ENCODE measurements at places on chromosomes 2 and 18. TPM values are rescaled to one million over a fixed set of nuclear protein-coding genes. Genes with fewer than 3 reads are reported as not detected.

GRCh38 chr18:26091047-26091630 lies 726 bp upstream of the SS18 start:
- H3K27me3 ChIP-seq: no peaks in the 10 kb centered on the region
- H3K4me3 ChIP-seq: peak overlapping the region; percentile 95
- peak overlapping the region; percentile 99 for H3K27ac ChIP-seq
- DNase-seq: no peak
- peaks cover 14% of the 10 kb centered on the region for H3K36me3 ChIP-seq
- no peaks in the 10 kb centered on the region for H3K4me1 ChIP-seq

GRCh38 chr18:28147674-28148171 lies 29.2 kb downstream of the CDH2 start:
- no peak for DNase-seq
- peak overlapping the region; percentile 25 for H3K27ac ChIP-seq
- H3K27me3 ChIP-seq: no peaks in the 10 kb centered on the region
- H3K4me3 ChIP-seq: no peak overlapping the region
- peaks cover 11% of the 10 kb centered on the region for H3K4me1 ChIP-seq

DNA sequence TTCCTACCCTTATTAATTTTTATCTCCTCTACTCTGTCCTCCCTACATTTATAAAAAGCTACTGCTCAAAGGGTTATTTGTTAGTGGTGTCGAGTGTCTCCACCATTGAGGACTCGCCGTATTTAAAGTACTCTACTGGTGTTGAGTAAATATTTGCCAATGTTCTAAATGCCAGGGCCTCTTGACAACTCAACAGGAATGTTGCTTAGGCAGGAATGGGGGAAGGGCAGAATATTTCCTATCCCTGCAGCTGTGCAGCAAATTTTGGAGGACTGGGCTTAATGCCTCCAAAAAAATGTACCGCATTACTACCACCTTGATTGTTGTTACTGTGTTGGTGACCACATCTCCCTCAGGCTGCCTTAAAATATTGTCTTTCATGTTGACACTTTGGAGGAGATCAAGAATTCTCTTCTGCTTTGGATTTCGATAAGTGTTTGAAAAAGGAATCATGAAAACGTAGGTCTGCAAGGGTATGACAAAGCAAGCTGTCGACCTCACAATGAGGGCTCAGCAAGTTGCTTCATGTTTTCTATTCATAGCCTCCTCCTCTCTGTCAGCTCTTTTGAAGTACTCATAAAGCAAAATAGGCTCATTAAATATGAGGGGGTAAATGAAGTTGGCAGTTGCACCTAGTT lies 84.3 kb downstream of the EFEMP1 start:
- H3K27ac ChIP-seq: no peak overlapping the region
- no peak overlapping the region for H3K4me3 ChIP-seq
- no peaks in the 10 kb centered on the region for H3K36me3 ChIP-seq

DNA sequence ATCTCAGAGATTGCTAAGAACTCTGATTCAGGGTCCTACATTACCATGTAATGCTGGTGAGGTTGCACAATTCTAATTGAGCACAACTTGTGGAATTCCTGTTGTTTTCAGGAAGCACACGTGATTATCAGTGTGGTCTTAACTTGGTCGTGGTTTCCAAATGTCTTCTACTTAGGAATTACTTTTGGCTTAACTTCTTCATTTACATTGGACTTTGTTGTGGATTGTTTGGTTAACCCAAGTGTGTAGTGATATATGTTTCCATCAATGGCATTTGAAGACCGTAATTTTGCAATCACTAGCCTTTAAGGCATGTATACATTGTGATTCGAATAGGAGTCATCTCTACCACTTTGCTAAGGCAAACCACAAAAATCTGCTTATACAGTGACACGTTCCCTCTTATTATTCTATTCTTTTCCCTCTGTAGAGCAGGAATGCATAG lies 373.3 kb downstream of the IRS1 start:
- no peak for DNase-seq
- no peak overlapping the region for H3K4me3 ChIP-seq
- H3K4me1 ChIP-seq: peaks cover 35% of the 10 kb centered on the region
- no peaks in the 10 kb centered on the region for H3K27me3 ChIP-seq
- no peaks in the 10 kb centered on the region for H3K36me3 ChIP-seq

DNA sequence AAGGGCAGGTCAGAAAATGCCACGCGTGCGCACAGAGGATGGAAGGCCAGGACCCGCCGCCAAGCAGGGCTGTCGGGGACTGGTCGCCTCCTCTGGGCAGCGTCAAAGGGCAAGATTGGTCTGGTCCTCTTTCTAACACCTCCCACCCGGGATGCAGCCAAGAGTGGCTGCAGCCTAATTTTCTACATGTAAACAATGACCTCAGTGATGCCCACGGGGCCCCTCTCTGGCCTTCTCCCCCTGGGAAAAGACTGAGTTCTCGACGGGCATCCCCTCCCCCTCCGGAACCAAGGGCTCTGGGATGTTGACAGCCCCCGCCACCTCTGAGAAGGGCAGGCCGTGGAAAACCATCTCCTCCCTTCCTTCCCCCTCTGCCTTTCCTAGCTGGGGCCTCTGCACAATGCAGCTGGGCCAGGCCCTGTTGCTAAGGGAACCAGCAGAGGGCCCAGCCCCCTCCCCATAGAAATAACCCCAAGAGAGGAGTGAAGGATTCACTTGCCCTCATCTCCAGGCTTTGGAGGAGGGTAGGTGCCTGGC lies 80.0 kb upstream of the ZNF532 start:
- H3K4me3 ChIP-seq: no peak overlapping the region
- H3K27ac ChIP-seq: peak overlapping the region; percentile 71
- no peak for DNase-seq
- peaks cover 2% of the 10 kb centered on the region for H3K4me1 ChIP-seq
- H3K27me3 ChIP-seq: no peaks in the 10 kb centered on the region
- no peaks in the 10 kb centered on the region for H3K36me3 ChIP-seq

GRCh38 chr2:240435457-240435947 lies at the start of gene GPC1:
Gene GPC1 (plus strand): TSS chr2:240435663. CDS start chr2:240435919, 256 bp downstream.
- DNase-seq: peak; percentile 96
- H3K4me3 ChIP-seq: peak within 1 kb of the TSS; percentile 81
- H3K36me3 ChIP-seq: no peaks in the 10 kb centered on the region
- no peaks in the 10 kb centered on the region for H3K27me3 ChIP-seq
- peak within 1 kb of the TSS; percentile 74 for H3K27ac ChIP-seq
- peaks cover 14% of the 10 kb centered on the region for H3K4me1 ChIP-seq

- no peak overlapping the region for H3K4me3 ChIP-seq
- H3K36me3 ChIP-seq: no peaks in the 10 kb centered on the region
- peaks cover 7% of the 10 kb centered on the region for H3K4me1 ChIP-seq
- no peaks in the 10 kb centered on the region for H3K27me3 ChIP-seq
- DNase-seq: no peak
- H3K27ac ChIP-seq: no peak overlapping the region
These were observed 87.7 kb downstream of the RTP5 start for GRCh38 chr2:241957276-241957675.

DNA sequence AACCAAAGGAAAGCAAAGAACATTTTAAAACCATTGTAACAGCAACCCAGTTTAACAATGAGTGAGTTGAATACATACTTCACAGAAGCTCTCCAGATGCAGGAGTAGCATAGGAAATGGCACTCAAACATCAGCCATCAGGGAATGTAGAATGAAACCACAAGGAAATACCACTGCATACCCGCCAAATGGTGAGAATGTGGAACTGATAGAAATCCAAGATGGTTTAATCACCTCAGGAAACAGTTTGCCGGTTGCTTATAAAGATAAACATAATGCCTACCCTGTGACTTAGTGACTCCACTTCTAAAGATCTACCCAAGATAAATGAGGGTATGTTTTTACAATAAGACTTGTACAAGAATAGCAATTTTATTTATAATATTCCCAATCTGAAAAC lies 132.0 kb downstream of the GALNT1 start:
- no peaks in the 10 kb centered on the region for H3K27me3 ChIP-seq
- no peak overlapping the region for H3K27ac ChIP-seq
- no peak for DNase-seq
- H3K4me1 ChIP-seq: no peaks in the 10 kb centered on the region
- no peak overlapping the region for H3K4me3 ChIP-seq

DNA sequence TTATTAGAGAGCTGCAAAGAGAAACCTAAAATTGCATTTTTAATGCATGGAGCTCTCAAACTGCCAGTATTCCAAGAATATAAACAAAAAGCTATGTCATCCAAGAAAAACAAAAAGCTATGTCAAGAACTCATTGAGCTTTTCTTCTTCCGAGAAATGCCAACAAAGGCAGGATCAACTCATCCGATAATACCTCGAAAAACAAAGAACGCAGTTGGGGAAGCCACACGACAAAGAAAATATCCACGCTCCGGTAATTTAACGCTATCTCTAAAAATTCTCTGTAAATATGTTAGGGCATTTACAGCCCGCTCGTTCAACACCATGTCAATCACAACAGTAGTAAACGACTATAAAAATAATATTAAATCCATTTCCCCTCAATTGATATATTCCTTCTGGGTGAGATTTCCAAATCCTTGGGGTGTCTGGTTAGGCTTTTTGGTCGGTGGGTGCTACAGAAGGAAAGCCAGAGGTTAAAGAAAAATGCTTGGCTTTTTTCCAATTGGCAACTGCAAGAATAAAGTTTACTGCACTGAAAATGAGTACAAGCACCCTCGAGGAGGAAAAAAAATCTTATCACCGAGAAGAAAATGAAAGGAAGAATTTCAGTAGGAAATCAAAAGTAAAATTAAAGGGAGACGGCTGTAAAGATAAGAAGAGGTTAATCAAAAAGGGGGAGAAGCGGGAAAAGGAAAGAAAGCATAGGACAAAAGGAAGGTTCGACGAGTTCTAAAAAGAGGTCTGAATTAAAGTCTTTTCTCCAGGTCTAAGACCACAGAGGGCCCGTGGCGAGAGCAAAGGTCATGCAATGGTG lies 856 bp downstream of the TIA1 start:
- DNase-seq: no peak
- peak overlapping the region; percentile 85 for H3K4me3 ChIP-seq
- H3K27ac ChIP-seq: peak overlapping the region; percentile 99
- peaks cover 5% of the 10 kb centered on the region for H3K4me1 ChIP-seq
- H3K27me3 ChIP-seq: no peaks in the 10 kb centered on the region

Gene RMDN2
- polyA plus RNA-seq: 7.3 TPM

DNA sequence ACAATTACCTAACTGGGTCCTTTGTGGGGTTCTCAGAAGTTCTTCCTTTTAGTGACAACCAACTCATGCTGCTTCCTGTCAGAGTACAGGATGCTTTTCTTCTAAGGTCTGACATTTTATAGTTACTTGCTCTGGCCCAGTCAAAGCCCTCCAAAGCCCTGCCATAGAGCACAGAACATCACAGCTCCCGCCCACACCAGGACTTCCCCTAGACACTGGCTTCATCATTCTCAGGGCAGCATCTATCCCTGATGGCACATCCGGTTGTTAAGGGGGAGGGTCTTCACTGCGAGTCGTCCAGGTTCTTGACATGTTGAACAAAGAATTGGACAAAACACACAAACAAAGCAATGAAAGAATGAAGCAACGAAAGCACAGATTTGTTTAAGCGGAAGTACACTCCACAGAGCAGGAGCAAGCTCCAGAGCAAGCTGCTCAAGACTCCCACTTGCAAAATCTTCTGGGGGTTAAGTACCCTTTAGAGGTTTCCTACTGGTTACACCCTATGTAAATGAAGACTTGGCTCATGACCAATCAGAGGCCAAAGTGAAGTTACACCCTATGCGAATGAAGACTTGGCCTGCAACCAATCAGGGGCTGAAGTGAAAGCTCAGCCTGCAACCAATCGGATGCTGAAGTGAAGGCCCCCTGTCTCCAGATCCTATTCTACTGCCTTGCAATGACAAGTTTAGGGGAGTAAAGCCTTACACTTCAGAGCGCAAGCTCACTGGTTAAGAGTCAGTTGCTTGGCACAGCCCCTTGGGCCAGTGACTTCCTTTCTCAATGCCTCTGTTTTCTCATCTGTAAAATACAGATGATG lies 79.0 kb downstream of the HDAC4 start:
- DNase-seq: peak; percentile 9
- no peaks in the 10 kb centered on the region for H3K36me3 ChIP-seq
- peaks cover 24% of the 10 kb centered on the region for H3K4me1 ChIP-seq

- H3K4me3 ChIP-seq: no peak overlapping the region
- H3K36me3 ChIP-seq: no peaks in the 10 kb centered on the region
- no peaks in the 10 kb centered on the region for H3K27me3 ChIP-seq
These were observed 130.3 kb downstream of the ARHGAP28 start for GRCh38 chr18:6859676-6860422.

DNA sequence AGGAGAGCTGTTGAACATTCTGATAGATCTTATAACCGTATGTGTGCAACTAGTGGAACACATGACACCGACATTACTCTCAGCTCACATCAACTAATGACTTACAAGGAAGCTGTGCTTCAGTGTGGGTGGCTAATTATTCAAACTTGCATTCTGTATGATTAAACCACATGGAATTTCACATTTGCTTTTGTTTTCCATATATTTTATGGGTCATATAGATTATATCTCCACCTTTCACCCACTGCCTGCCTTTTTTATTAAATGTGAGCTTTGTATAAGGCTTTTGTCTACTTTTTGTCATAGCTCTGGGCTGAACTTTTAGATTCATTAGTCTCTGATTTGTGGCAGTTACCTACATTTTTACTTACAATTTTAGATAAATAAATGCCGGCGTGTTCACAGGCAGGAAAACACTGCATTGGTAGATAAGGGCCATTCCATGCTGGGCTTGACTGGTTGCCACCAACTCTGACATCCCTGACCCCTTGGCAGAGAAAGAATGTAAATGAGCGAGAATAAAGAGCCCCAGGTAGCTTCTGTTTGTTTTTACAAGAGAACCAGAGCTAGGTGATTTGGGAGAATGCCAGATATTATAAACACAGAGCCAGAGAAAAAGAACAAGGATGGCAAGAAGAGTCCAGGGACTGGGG lies 35.7 kb downstream of the LYPD6 start:
- no peaks in the 10 kb centered on the region for H3K27me3 ChIP-seq
- H3K4me3 ChIP-seq: no peak overlapping the region
- peak; percentile 17 for DNase-seq
- no peaks in the 10 kb centered on the region for H3K36me3 ChIP-seq
- peaks cover 8% of the 10 kb centered on the region for H3K4me1 ChIP-seq
- no peak overlapping the region for H3K27ac ChIP-seq

- no peaks in the 10 kb centered on the region for H3K27me3 ChIP-seq
- no peaks in the 10 kb centered on the region for H3K36me3 ChIP-seq
- H3K4me3 ChIP-seq: no peak overlapping the region
- H3K27ac ChIP-seq: no peak overlapping the region
- H3K4me1 ChIP-seq: peaks cover 14% of the 10 kb centered on the region
These were observed 2.4 kb downstream of the PRELID3A start for GRCh38 chr18:12410081-12410481.

Gene ANKZF1
- polyA plus RNA-seq: 30.8 TPM

Gene LGALSL
- 6.5 TPM for polyA plus RNA-seq

Gene FLACC1
- 0.44 TPM for polyA plus RNA-seq

GRCh38 chr2:8454797-8455196 lies 227.1 kb upstream of the ID2 start:
- H3K27ac ChIP-seq: no peak overlapping the region
- no peaks in the 10 kb centered on the region for H3K4me1 ChIP-seq
- no peak overlapping the region for H3K4me3 ChIP-seq
- no peaks in the 10 kb centered on the region for H3K27me3 ChIP-seq
- no peak for DNase-seq
- H3K36me3 ChIP-seq: no peaks in the 10 kb centered on the region

- no peaks in the 10 kb centered on the region for H3K27me3 ChIP-seq
- H3K27ac ChIP-seq: peak overlapping the region; percentile 57
- H3K36me3 ChIP-seq: peaks cover 9% of the 10 kb centered on the region
- peak overlapping the region; percentile 71 for H3K4me3 ChIP-seq
These were observed 675 bp downstream of the GEMIN6 start for GRCh38 chr2:38778687-38779082.
